Upper lobe of left lung (tissue), 6 donors: ENCODE measurements at places on chromosomes 3 and 15. TPM values are rescaled to one million over a fixed set of nuclear protein-coding genes. Genes with fewer than 3 reads are reported as not detected.

GRCh38 chr3:197135212-197135611, 105.6 kb upstream of the MELTF start:
- DNase-seq: no peak

KBTBD13 gene
- total RNA-seq: not detected

- DNase-seq: no peak
Observed at GRCh38 chr3:127693336-127693843, 20.6 kb downstream of the ABTB1 start.

DNA sequence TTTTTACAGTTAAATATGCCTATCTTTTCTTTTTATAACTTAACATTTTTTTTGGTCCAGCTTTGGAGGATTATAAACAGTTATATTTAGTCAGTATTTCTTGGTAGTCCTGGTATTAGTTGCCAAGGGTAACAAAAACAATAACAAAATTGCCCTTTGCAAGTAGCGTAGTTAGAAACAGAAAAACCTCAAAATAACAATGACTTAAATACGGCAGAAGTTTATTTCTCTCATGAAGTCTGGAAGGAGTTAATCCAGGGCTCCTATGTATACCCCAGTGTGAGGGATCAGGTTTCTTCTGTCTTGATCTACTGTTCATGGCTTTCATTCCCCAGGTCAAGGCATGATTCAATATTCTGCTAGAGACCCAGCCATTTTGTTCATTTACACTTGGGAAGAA, 14.1 kb upstream of the MYH15 start:
- DNase-seq: no peak

GRCh38 chr3:22734756-22735155, 468.4 kb upstream of the UBE2E2 start:
- DNase-seq: no peak

GRCh38 chr3:16767006-16767405, 117.7 kb upstream of the PLCL2 start:
- DNase-seq: no peak

GTPBP8 gene
- 5.8 TPM for total RNA-seq

DNA sequence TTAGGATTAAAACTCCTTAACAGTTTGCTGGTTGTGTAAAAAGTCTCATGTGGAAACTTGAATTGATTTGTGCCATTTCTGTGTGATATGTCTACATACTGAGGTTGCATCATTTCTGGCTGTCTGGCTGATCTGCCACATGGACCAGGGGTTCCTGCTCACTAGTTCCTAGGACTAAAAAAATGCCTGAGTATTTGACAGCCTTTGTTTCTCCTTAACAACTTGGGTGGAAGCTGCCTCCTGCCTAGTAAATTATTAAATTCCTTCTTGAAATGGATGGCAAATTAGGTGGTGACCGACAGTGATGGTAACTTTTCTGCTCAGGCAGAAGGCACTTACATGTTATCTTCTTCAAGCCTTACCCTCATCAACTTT, 226.9 kb upstream of the MRPL3 start:
- no peak for DNase-seq

CCDC54 gene
- not detected for total RNA-seq

GRCh38 chr3:58693940-58694850, 27.6 kb upstream of the FAM3D start:
- no peak for DNase-seq

DNA sequence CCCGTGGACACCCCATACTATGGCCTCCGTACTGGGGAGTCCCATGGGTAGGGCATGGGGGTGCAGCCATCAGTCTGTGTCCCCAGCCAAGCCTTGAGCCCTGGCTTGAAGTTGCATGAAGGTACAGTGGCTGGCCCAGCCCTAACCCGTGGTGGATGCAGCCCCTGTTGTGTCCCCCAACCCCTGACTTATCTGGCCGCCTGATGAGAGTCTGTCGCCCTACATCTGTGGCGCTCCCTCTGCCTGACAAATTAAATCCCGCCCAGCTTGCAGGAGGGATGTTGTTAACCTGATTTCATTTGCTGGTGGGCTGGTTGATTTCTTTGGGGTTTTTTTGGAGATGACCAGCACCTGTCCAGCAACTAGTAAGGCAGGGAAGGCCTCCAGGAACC, 186.1 kb downstream of the APBA2 start:
- no peak for DNase-seq

DNA sequence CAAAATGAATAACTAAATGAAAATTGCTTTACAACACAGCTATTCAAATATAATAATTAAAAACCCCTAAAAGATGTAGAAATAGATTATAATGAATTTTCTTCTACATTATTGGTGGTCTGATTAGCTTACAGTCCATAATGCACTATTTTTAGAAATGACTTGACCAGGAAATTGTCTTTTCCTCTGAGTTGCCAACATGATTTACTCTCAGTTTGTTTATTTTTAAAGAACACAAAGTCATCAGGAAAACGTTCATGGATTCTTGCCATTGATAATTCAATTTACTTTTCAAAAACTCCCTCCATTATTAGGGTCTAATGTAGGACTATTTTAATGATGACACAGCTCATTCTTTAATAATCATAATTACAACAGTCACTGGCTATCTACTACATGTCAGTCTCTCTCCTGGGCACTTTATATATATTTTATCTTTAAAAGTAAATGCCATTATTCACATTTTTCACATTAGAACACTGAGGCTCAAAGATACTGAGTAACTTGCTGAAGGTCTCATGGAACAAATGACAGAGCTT, 1.1 kb downstream of the TM4SF18 start:
- no peak for DNase-seq

GRCh38 chr3:189272500-189273119, 100.8 kb downstream of the TPRG1 start:
- DNase-seq: no peak

ARHGAP31 gene
- 66.3 TPM for total RNA-seq

THSD4 gene
- 19.0 TPM for total RNA-seq

- DNase-seq: no peak
Observed at GRCh38 chr3:45180051-45180450, 33.9 kb upstream of the CDCP1 start.

- no peak for DNase-seq
Observed at GRCh38 chr3:29537889-29538609, 257.2 kb downstream of the RBMS3 start.

DNA sequence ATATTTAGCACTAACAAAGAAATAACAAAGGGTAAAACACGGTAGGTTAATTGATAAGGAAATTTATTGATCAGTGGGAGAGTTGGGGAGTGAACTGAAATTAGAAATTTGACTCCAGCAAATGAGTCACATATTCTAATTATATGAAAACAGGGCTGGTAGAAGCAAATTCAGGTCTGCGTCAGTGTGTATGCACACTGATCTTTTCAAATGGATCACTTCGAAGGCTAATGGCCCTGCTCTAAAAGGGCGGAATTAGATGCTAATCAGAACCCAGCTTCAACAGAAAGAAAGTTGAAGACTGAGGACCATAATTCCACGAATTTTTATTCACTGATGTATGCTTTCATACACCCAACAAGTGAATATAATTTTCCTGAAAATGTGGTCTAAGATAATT, 762.4 kb upstream of the DPPA4 start:
- no peak for DNase-seq

DNA sequence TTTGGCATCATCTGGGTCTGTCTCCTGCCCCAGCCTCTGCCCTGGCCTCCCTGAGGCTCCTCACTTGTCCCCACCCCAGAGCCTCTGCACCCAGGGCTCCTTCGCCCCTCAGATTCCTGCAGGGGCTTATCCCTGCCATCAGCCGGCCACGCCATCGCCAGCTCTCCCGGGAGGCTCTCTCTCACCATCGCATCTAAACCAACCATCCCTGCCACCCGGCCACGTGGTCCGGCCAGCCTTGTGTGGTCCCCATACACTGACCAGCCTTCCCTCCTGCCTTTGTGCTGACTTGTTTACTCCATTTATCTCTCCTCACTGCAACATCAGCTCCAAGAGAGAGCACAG, 134.3 kb upstream of the IQSEC1 start:
- DNase-seq: no peak

- no peak for DNase-seq
Observed at GRCh38 chr3:13689373-13690260, 140.7 kb downstream of the FBLN2 start.

- DNase-seq: no peak
Observed at GRCh38 chr15:57098896-57099295, 180.5 kb downstream of the TCF12 start.

- no peak for DNase-seq
Observed at GRCh38 chr15:27587810-27588209, 511.3 kb downstream of the OCA2 start.

CLDN18 gene
- 246 TPM for total RNA-seq
